ENCODE measurements at places on chromosomes 2 and 18. TPM values are rescaled to one million over a fixed set of nuclear protein-coding genes. Genes with fewer than 3 reads are reported as not detected.

- no peak for DNase-seq
- H3K27me3 ChIP-seq = no peaks in the 10 kb centered on the region
- H3K4me3 ChIP-seq = no peak overlapping the region
- no peaks in the 10 kb centered on the region for H3K36me3 ChIP-seq
- peaks cover 16% of the 10 kb centered on the region for H3K4me1 ChIP-seq
These were observed 108.1 kb downstream of the PRPF40A start for GRCh38 chr2:152609154-152609553.

AP1S3 gene
- total RNA-seq = 17.4 TPM

GRB14 gene
- not detected for total RNA-seq

DNA sequence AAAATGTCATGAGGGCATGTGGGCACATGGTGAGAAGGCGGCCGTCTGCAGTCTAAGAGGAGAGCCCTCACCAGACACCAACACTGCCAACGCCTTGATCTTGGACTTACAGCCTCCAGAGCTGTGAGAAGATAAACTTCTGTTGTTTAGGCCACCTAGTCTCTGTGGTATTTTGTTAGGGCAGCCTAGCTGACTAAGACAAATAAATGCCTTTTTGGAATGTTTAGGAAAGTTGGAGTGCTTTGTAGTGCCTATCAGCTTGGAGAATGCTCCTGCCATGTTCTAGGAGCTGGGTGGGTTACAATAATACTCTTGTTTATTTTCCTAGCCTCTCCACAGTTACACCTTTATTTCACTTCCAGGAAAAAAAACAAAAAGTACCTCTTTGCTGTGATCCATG is 92.0 kb downstream of the SPP2 start:
- no peak overlapping the region for H3K27ac ChIP-seq
- no peaks in the 10 kb centered on the region for H3K36me3 ChIP-seq
- DNase-seq = no peak
- peaks cover 15% of the 10 kb centered on the region for H3K4me1 ChIP-seq
- H3K4me3 ChIP-seq = no peak overlapping the region
- H3K27me3 ChIP-seq = no peaks in the 10 kb centered on the region

PAX3 gene
- not detected for total RNA-seq

DNA sequence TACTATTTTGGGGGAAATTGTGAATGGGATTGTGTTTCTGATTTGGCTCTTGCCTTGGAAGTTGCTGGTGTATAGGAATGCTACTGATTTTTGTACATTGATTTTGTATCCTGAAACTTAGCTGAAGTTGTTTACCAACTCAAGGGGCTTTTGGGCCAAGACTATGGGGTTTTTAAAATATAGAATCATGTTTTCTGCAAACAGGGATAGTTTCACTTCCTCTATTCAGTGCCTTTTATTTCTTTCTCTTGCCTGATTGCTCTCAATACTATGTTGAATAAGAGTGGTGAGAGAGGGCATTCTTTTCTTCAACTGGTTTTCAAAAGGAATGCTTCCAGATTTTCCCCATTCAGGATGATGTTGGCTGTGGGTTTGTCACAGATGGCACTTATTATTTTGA is 1383.8 kb upstream of the ACVR2A start:
- no peak for DNase-seq
- H3K4me3 ChIP-seq = no peak overlapping the region
- H3K27me3 ChIP-seq = no peaks in the 10 kb centered on the region
- no peaks in the 10 kb centered on the region for H3K36me3 ChIP-seq
- no peaks in the 10 kb centered on the region for H3K4me1 ChIP-seq

Data from activated CD4-positive, alpha-beta T cell treated with anti-CD3 and anti-CD28 coated beads, Interleukin-2, amount 10 ng/mL, durations not matched to agents 24 days and 14 days (primary cell).